ENCODE measurements at places on chromosomes 13 and 19.
A peak's percentile ranks its signal among the peaks of the same experiment; 100 is the strongest.

DNA sequence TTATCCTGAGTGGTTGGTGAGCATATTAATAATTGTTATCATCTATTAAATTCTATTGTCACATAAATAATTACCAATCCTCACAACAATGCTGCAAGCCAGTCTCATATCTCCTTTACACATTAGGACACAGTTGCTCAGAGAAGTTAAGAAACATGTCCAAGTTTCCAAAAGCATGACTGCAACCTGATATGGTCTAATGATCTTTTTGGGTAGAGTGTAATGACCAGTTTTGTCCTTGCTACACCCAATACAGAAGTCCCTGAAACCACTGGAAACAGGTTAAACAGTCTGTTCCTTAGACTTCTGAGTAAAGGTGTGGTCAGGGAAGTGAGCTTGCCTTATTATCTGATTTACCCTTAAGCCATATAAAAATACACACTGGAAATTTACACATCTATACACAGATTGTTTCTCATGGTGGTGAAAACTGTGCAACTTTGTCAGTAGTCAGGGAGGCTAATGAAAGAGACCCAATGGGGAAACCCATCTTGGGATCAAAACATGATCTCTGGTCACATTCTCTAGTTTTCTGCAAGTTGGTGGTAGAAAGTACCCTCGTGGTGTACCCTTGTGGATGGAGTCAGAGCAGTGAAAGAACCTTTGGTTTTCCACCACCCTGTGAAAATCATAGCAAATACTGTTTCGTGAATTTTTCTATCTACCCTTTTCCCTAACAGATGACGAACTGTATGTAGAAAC lies 146.0 kb upstream of the KLF12 start:
- DNase-seq, result no peak

GRCh38 chr19:46730187-46730586 lies 13.3 kb upstream of the PRKD2 start:
- DNase-seq, result no peak

DNA sequence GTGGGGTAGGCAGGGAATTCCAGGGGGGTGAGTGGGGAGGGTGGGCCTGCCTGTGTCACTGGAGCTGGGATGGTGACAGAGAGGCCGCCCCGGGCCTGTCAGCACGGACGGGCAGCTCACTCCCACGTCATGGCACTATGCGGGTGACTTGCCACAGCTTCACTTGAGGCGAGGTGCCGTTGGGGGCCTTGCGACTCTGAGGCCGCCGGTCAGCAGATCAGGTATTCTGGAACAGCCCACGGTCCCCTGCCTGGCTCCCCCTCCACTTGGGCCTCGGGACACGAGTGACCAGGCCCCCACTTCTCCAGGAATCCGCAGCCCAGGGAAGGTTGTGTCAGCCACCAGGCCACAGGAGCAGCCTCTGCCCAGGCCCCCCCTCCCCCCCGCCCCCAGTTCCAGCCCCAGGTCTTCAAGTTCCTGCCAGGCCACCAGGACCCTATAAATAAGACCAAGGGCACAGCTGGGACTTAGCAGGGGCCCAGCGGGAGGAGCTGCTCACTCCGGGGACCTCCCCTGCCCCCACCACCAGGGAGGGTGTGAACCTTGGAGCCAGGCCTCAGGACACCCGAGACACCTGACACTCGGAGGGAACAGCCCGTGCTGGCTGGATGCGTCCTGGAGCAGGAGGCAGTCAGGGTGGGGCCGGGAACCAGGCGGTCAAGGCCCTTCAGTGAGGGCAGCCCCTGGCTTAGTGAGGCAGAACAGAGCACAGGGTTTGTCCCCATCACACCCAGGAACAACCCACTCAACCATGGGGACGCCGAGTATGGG lies 2.7 kb upstream of the MIDN start:
- DNase-seq, result no peak

DNA sequence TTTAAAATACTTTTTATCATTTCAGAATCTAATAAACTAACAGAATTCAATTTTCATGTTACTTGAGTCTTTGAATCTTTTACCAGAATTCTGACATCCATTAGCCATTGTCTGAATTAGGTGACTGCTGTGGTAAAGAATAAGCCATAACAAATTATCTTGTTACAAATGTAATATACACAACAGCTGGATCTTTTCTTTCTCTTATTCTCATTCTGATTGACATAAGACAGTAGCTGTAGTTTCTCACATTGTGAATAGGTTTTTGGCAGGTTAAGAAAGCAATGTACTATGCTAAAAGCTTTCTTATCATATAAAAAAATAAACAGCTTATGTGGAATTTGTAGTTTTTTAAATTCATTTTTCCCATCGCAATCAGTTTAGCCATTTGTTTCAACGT lies 734.0 kb upstream of the PCDH9 start:
- DNase-seq, result no peak

- DNase-seq, result peak; percentile 25
Observed at GRCh38 chr19:29942404-29943261, 594 bp downstream of the URI1 start.

GRCh38 chr19:49150944-49151243 lies 4.3 kb downstream of the HRC start:
- no peak for DNase-seq

- DNase-seq, result peak; percentile 31
Observed at GRCh38 chr13:48222358-48223301, 10.4 kb upstream of the ITM2B start.

GRCh38 chr13:31468114-31468902 lies 268.5 kb downstream of the B3GLCT start:
- DNase-seq, result no peak

DNA sequence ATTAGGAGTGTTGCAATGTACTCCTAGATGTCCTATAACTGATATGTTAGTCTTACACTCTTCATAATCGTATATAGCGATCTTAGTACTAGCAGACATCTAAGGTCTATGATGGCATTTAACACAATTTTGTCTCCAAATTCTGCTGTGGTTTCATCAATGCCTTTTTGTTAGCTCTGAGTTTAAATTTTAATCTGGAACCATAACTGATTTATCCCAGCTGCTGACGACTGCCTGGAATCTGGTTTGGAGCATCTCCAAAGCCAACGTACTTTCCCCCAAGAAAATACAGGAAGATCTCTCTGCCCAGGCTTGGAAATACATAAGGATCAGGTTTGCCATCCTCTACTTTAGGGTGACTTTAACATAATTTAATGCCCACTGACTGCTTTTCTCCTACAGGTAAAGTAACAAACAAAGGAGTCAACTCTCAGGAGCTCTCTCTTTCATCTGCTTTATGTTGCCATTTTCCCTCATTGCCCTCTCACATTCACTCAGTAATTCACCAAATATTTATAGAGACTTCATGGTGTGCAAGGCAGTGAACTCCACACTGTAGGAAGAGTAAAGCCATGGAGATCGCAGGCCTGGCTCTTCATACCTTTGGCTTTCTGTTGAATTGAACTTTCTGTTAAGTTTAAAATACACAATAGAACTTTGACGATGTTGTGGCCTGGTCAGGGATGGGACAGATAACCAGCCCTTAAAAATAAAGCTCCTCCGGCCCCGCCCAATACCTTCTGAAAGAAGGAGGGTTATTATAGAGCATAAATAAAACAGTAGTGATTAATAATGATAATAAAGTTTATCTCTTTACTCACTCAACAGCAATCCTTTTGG lies 23.3 kb upstream of the SPART start:
- peak; percentile 72 for DNase-seq

- peak; percentile 58 for DNase-seq
Observed at GRCh38 chr19:55080121-55080967, 4.7 kb downstream of the EPS8L1 start.

DNA sequence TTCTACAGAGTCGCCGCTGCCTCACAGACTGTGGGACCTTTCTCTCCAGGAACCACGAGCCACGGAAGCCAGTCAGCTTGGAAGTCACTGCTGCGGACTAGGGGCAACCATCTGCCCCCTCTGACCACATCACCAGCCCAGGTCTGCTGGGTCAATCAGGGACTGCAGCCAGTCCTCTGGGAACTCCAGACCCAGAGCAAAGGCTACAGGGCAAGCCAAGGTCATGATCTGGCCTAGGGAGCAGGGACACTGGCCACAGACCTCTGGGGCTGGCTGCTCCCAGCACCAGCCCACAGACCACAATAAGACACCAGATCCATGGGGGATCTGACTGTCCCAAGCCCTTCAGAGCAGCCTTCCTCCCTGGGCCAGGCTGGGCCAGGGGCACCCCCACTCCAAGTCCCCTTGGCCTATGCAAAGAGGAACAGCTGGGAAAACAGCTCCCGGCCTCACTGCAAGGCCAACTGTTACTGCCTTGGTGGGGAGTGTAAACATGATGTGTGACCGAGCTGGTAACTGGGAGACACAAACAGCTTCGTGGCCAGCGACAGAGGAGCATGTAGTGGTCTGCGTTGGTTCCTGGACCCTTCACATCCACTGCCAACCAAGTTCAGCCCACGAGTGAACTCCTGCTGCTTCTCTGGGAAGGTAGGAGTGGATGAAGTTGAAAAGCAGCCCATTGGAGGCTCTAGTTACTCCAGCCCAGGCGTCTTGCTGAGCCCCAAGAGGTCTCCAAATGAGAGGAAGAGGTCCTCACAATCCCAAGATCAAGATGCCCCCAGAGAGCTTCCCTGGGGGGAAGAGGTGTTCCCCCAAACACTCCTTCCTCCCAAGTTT lies 1.5 kb downstream of the AKT2 start:
- DNase-seq, result no peak

GRCh38 chr19:7272856-7273578 lies 21.2 kb downstream of the INSR start:
- peak; percentile 79 for DNase-seq

GRCh38 chr13:109735436-109735966 lies 50.9 kb downstream of the IRS2 start:
- DNase-seq, result no peak

GRCh38 chr13:46289260-46289955 lies 77.7 kb downstream of the LRRC63 start:
- DNase-seq, result peak; percentile 46

GRCh38 chr13:111945086-111945485 lies 121.9 kb upstream of the SOX1 start:
- no peak for DNase-seq

DNA sequence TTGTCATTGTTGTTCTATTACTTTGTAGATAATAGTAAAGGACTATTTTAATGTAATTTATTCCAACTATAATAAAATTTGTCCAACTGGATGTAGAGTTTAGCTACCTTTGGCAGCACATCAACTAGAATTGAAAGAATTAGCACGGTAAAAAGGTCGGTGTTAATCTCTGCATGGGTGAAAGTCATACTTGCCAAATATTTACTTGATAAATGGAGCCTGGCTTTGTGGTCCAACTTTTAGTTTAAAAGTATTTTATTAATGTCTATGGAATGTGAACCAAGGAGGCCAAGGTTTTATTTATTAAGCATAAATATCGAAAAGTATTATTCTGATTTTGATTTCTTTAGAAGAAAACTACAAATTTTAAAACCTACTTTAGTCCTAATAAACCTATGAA lies 1389.0 kb downstream of the PCDH9 start:
- DNase-seq, result no peak

- DNase-seq, result no peak
Observed at GRCh38 chr13:112248406-112248760, 127.8 kb upstream of the SPACA7 start.

DNA sequence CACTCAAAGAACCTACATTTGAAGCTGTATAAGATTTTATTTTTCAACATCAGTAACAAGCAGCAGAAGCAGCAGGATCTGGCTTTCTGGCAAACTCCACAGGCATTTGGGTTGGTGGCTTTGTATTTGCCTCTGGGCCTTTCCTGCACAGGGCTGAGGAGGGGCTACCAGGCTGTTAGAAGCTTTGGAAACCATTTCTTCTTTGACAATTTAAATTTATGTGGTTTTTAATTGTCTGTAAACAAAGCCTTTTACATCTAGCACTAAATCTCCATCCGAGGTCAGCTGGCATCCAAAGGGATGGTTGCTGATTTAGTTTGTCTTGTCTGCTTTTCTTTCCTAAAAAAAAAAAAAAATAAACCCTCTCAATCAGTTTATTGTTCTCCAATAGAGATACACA lies 127.5 kb upstream of the OBI1 start:
- no peak for DNase-seq

Measured in AG10803 (cell line).